ENCODE measurements at places on chromosomes 3 and 15.

DNA sequence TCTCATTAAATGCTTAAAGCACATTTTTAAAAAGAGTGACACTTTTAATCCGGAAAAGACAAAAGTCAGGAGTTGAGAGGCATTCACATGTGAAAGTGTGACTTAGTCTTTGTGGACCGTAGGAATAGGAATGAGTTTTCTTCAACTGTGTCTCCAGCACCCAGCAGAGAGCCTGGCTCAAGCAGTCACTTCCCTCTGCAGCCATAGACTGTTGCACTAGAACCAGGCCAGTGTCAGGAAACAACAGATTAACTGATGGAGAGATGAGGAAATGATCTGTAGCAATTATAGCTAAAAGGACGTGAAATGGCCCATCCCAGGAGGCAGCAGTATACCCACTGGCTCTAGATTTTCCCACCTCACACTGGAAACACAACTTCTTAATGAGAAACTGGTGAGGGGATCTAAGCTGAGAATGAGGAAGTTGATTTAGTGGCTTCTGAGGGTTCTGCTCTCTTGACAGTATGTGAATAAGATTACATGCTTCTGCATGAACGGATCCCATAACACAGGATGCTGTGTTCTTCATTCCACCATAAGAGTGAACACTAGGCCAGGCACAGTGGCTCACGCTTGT, 19.8 kb downstream of the CFAP92 start:
- no peak for DNase-seq

DNA sequence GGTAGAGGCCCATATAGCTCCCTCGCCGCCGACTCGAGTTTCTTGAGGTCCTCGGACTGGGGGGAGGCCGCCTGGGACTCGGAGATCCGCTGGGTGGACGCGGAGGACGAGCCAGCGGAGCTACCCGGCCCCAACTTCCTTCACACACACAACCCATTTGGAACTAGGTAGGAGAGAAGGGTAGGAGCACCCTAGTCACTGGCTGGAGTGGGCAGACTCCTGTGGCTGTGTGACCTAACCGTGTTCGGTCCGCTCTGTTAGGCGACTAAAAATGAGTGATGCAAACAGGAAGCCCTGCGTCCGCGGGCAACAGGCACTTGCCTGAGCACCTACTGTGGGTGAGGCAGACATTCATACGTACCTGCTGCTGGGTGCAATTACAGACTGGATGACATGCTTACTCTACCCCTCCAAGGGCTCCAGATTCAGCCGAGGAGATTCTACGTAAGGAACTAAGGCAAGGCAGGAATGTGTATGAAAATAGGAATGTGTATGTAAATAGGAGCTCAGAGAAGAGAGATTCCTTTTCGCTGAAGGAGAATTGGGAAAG, 4.6 kb upstream of the SIN3A start:
- DNase-seq = peak; percentile 81

GRCh38 chr3:123685780-123686179, 100.9 kb upstream of the HACD2 start:
- DNase-seq = no peak

DNA sequence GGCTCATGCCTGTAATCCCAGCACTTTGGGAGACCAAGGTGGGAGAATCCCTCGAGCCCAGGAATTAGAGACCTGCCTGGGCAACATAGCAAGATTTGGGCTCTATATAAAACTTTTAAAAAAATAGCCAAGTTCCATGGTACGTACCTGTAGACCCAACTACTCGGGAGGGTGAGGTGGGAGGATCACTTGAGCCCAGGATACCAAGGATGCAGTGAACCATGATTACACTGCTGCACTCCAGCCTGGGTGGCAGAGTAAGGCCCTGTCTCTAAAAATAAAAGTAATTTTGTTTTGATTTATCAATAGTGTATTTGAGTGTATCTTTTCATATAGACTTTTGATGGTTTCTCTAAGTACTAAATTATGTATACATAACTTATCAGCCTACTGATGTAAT, 63.1 kb downstream of the LSM3 start:
- no peak for DNase-seq

DNA sequence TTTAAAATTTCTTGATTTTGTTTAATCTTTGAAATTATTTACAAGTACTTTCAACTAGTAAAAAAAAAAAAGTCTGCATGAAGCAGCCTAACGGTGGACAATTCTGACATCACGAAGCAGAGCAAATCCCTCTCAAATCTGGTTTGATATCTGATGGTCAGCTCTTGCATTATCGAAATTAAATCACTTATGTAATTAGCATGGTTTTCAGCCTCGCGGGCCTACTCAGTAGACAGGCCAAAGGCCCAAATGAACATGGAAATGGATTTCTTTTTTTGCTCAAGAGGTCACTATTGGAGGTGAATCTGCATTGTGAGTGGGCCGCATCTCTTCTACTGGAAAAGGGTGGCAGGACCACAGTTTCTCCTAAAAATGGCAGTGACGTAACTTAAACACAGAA, 209.8 kb downstream of the NR2F2 start:
- no peak for DNase-seq

DNA sequence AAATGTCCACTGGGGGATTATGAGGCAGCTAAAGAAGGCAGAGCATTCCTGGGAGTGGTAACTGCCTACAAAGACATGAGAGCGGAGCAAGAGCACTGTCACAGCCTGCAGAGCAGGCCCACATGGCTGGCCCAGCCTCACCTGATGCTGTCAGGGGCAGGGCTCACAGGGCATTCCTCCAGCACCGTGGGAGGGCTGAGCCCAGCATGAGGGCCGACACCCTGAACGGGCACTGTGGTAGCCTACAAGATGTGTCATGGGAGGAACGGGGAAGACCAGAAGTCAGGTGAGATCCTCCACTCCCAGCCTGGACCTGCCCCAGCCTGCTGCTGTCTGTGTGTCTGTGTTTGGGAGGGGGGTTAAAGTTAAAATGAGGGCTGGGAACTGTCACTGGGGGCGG, 30.1 kb downstream of the CCDC12 start:
- no peak for DNase-seq

- DNase-seq = peak; percentile 66
Measured at GRCh38 chr3:43996379-43997301, 245.0 kb upstream of the TOPAZ1 start.

- DNase-seq = no peak
Measured at GRCh38 chr3:152466784-152467183, 198.1 kb downstream of the MBNL1 start.

DNA sequence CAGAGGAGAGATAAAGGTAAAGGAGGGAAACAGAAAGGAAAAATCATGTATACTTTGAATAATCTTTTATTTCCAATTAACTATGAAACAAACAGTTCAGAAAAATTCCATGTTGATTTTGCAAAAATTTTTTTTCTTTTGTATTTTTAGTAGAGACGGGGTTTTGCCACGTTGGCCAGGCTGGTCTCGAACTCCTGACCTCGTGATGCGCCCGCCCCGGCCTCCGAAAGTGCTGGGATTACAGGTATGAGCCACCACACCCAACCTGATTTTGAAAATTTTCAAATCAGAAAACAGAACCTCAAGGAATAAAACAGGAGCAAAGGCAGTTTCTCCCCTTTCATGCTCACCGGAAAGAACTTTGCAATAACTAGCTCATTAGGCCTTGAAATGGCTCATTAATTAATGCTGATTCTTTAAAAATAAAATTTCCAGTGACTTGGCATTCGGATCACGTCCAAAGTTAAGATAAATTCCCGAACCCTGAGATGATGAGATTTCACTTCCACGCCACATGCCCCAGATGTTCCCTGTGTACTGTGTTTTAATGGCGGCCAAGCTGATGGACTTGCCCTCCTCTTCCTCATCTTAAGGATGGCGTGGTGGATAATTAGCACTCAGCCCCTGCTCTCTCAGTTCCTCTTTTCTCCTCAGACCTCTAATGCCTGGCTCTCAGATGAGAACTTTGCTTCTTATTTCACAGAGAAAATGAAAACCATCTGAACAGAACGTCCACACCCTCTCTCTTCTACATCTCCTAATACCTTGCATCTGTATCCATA, 10.8 kb downstream of the BCL2L10 start:
- DNase-seq = no peak

DNA sequence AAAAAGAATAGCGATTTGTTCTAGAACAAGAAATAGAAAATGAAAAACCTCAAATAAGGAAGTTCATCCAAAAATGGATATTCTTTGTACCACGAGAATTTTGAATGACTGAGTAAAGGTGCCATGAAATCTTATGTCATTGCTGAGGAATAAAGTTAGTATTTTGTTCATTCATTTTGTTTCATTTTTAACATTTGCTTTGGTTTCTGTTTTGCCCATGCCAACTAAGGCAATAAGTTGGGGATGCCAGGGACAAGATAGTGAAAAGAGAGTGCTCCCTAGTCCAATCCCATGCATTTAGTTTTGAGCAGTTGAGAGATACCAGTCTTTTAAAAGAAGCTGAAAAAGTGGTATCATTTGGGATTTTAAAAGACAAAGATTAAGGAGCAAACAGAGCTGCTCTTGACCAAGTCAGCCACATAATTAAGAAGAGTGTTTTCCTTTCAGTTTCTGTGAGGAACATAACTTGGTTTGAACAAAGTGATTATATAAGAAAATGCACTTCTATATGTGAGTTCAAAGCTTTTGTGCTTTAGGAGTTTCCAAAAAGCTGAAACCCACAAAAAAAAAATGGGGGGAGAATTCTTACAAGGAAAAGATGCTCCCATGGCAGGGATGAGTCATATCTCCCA, 201.4 kb downstream of the PLOD2 start:
- DNase-seq = no peak

DNA sequence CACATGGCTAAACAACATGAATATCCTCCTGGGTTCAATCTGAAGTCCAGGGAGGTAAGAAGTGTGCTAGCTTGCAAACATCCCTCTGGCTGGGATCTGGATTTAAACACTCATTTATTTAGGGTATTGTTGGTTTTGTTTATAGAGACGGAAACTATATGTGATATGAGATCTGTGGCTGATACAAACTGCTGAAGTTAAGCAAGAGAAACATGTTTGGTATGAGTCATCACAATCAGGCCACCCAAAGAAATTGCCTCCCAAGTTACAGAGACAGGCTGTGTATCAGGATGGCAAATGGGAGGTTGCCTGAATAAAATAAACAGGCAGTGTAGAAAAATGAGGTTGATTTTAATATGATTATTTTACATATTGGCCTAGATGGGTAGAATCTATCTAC, 562.1 kb downstream of the IGSF11 start:
- no peak for DNase-seq

- no peak for DNase-seq
Measured at GRCh38 chr3:169394316-169394715, 269.2 kb downstream of the MECOM start.

DNA sequence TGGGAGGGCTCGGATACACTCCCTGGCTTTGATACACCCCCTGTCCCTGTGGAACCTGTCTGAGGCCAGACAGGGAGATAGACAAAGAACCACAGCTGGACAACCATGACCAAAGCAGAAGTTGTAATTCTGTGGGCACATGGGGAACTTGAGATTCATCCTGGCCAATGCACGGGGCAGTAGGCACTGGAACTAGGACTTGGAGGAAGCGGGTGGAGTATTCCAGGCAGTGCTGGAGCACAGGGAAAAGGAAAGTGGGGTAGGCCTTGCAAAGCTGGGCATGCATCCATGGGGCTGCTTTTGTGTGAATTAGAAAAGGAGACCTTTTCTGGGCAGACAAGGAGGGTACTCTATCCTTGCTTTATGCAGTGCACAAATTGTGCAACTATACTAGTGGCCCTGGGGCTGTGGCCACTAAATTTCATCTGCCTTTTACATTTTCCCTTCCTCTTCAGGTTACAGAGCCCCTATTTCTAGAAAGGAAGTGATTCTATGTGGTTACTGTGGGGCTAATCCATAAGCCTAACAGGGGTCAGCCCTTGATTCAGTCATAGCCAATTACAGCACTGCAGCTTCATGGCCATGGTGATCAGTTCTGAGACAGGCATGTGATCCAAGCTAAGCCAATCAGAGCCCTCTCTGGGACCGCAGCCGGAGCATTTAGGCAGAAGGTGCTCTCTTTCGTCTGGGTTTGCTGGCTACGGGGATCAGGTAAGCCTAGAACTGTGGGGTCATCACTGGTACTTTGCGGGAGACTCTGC, 21.0 kb downstream of the CRABP1 start:
- peak; percentile 18 for DNase-seq

GRCh38 chr3:53202331-53203015, 41.5 kb downstream of the PRKCD start:
- no peak for DNase-seq

GRCh38 chr3:294581-294980, 98.0 kb downstream of the CHL1 start:
- DNase-seq = no peak

DNA sequence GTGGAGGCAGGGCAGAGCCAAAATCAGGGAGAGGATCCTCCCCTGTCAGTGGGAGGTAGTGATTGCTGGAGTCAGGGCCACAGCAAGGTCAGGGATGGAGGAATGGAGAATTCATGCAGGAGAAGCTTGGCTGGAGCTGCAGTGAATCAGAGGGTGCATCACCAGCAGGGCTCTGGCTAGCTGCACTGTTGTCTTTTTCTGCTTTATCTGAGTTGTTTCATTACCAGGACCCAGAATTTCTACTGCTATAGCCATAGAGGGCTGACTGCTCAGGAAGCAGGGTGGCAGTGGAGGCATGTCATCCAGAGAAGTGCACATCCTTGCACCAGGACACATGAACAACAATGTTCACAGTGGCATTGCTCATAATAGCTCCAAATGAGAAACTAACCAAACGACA, 113.5 kb upstream of the GALNT15 start:
- no peak for DNase-seq

DNA sequence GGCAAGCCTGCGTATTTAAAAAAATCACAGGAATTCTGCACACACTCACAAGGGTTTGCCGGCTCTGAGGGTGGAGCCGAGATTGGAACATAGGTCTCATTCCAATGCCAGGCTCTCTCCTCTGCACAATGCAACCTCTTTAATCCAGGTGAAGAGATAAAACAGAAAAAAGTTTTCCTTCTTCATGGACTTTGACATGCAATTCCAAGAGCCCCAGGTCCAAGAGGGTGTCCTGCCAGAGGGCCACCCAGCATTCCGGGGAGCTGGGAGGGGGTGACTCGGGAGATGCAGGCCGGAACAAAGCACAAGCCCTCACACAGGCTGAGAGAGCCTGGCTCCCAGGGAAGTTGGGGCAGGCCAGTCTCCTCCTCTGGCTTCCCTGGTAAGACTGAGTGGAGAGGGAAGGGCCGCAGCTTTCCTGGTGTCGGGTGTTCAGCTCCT, 6.7 kb upstream of the SLC12A8 start:
- DNase-seq = no peak

- DNase-seq = no peak
Measured at GRCh38 chr3:123112232-123112631, 45.4 kb downstream of the PDIA5 start.

DNA sequence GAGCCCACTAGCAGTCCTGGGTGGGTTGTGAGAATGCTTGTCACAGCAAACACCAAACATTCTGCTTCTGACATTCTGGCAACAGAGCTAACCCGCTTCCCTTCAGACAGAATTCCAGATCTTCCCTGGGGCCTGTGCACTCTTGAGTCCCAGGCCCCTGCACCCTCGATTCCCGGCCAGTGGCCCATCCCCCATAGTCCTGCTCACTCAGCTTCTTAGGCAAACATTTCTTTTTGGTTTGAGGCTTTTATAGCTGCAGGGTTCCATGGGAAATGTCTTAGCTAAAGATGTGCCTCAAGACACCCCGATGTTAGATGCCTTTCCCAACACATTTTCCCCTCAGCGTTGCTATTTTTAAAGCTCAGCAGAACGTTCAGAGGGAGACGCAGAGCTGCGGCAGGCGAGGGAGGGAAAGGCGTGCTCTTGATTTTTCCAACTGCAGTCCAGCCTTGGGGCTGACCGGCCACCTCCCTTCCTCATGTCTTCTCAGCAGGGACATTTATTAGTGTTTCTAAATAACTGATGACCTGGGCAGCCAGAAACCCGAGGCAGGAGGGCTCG, 35.2 kb downstream of the ABTB1 start:
- no peak for DNase-seq
